ENCODE measurements at places on chromosomes 2 and 18. TPM values are rescaled to one million over a fixed set of nuclear protein-coding genes. Genes with fewer than 3 reads are reported as not detected.

The LCT gene
- total RNA-seq, result 0.06 TPM

The THAP4 gene
- 19.5 TPM for total RNA-seq

The LPIN2 gene
- total RNA-seq, result 50.9 TPM

The REG3A gene
- total RNA-seq, result not detected

The DNAJC5G gene
- not detected for total RNA-seq

All from CD8-positive, alpha-beta T cell (primary cell).